ENCODE measurements at places on chromosomes 5 and 9.

GRCh38 chr5:39256477-39257235, 37.3 kb upstream of the FYB1 start:
- no peak for DNase-seq

DNA sequence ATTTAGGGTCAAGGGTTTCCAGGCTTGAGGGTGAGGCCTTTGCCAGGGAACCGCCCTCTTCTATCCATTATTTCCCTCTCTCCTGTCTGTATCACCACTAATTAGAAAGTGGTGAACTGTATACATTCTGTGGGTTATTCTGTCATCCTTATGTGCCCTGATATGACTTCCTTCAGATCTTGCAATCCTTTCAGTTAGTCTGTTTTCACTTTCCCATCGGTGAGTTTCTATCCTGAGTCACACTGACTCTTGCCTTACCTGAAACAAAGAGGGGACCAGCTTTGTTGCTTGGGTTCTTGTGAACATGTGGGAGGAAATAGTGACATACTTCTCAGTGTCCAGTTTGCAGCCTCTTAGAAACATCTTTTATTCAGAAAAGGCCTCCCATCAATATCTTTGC, 205.4 kb upstream of the GHR start:
- DNase-seq, result no peak

GRCh38 chr9:13022756-13023155, 247.9 kb downstream of the LURAP1L start:
- no peak for DNase-seq

DNA sequence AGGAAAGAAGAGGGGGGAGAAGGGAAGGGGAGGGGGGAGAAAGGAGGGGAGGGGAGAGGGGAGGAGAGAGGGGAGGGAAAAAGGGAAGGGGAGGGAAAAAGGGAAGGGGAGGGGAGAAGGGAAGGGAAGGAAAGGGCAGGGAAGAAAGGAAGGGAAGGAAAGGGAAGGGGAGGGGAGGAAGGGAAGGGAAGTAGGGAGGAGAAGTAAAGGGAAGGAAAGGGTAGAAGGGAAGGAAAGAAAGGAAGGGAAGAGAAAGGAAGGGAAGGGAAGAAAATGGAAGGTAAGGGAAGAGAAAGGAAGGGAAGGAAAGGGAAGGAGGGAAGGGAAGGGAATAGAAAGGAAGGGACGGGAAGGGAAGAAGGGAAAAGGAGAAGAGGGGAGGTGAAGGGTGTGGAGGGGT, 248.2 kb downstream of the EBF1 start:
- DNase-seq, result no peak

DNA sequence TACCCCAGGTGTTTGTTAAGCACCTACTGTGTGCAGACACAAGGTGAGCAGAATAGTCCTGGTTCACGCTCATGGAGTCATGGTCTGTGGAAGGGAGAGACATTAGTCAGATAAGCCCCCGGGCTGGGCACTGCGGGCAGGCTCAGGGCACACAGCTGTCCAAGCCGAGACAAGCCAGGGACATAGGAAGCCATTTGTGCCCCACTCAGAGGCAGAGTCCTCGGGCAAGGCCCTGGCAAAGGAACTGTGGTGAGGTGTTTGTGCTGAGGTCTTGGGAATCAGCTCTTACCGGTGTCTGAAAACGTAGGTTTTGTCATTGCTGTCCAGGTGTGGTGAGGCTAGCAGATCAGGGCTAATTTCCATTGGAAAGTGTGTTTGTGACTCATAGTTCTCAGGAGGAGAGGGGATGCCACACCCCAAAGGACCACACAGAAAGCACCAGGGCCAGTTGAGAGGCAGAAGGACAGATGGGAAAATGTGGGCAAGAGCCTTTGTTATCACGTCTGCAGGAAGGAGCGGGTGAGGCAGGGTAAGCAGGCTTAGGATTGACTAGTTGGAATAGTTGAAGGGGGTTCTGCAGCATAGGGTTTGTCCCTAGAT, 46.1 kb upstream of the NEURL1B start:
- DNase-seq, result no peak

- DNase-seq, result no peak
Observed at GRCh38 chr9:110142253-110142652, 65.7 kb downstream of the C9orf152 start.

GRCh38 chr5:127922603-127923002, 161.0 kb upstream of the SLC12A2 start:
- no peak for DNase-seq

GRCh38 chr5:136501133-136501532, 135.8 kb upstream of the TRPC7 start:
- no peak for DNase-seq

GRCh38 chr9:135079018-135079417, 8.4 kb upstream of the OLFM1 start:
- DNase-seq, result no peak

GRCh38 chr5:165003283-165003682, 1497.9 kb downstream of the MAT2B start:
- DNase-seq, result no peak

DNA sequence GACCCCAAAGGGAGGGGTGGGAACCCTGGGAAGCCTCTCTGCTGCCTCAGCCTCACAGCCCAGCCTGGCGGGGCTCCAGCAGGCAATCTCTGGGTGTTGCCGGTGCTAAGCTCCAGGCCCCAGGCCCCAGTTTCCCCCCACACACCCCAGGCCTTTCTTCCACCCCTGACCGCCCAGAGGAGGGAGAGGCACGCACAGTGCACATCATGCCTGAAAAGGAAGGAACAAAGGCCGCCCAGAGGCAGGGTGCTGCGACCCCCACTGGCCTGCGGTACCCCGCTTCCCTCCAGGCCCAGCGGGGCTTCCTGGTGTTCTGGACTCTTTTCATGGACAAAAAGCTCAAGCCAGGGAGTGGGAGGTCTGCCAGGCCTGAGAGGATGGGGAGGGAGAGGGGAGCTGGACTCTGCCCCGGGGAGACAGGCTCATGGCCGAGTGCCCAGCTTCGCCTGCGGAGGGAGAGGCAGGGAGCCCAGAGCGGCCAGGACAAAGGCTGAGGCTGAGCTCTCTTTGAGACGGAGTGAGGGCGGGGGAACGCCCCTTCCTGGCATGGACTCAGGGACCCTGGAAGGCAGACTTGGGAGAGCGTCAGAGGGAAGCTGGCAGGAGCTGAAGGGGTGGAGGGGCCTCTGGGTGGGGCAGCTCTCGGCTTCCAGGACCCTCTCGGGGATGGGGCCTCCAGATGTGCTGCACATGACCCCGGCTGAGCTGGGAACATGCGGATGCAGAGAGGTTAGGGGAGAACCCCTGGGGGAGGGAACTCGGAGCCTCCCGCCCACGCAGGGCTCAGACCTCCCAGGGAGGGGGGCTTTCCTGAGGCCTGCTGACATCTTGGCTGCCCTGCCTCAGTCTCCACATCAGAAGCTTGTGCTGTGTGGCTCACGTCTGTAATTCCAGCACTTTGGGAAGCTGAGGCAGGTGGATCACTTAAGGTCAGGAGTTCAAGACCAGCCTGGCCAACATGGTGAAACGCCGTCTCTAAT, 1.8 kb upstream of the ENTPD2 start:
- no peak for DNase-seq

DNA sequence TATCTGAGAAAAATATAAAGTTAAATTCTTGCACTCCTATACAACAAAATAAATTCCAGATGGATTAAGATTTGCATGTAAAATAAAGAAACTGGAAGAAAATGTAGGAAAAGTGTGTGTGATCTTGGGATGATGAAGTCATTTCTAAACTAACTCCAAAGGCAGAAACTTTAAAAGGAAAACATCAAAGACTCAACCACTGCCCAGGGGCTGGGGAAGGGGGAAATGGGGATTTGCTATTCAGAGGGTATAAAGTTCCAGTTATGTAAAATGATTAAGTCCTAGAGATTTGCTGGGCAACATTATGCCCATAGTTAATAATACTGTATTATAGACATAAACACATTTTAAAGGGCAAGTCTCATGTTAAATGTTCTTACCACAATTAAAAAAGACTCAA, 254.5 kb downstream of the DEPDC1B start:
- no peak for DNase-seq

- no peak for DNase-seq
Observed at GRCh38 chr5:37926732-37927131, 86.9 kb upstream of the GDNF start.

- DNase-seq, result no peak
Observed at GRCh38 chr5:53063791-53064190, 45.8 kb downstream of the MOCS2 start.

- no peak for DNase-seq
Observed at GRCh38 chr9:73231203-73231602, 79.5 kb downstream of the ANXA1 start.

DNA sequence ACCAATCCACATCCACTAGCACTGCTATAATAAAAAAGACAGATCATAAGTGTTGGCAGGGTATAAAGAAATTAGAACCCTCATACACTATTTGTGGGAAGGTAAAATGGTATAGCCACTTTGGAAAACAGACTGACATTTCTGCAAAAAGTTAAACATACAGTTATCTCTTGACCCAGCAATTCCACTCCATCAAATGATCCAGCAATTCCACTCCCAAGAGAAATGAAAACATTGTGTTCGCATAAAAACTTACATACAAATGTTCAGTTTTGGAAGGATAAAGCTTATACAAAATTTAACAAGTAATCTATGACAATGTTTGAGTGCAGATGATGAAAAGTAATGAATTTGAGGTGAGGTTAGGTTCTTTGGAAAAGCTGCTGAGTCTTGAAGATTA, 2.1 kb downstream of the KIF27 start:
- DNase-seq, result no peak

GRCh38 chr9:7910426-7911020, 110.9 kb upstream of the DMAC1 start:
- no peak for DNase-seq

- no peak for DNase-seq
Observed at GRCh38 chr9:91411096-91411771, 12.4 kb downstream of the NFIL3 start.

- no peak for DNase-seq
Observed at GRCh38 chr5:140630292-140631035, 2.5 kb downstream of the CD14 start.

DNA sequence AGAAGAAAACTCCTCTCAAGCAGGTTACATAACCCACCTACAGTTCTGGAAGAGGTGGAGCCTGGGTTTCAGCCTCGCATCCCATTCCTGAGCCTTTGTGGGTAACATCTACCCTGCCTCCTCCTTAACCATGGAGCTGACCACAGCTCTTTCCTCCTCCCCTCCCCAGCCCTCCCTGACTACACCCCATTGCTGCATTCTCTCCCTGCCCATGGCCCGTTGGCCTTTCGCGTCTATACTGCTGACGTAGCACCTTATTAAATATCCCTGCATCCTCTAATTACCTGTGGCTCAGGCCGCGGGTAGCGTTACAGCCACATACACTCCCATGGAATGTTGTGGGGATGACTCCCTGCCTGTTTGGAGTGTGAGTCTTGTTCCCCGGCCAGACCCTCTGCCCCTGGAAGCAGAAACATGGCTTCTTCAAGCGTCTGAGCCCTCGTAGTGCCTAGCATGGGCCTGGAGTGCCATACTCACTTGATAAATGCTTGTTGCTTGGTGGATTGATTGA, 72.8 kb downstream of the WWC1 start:
- no peak for DNase-seq

DNA sequence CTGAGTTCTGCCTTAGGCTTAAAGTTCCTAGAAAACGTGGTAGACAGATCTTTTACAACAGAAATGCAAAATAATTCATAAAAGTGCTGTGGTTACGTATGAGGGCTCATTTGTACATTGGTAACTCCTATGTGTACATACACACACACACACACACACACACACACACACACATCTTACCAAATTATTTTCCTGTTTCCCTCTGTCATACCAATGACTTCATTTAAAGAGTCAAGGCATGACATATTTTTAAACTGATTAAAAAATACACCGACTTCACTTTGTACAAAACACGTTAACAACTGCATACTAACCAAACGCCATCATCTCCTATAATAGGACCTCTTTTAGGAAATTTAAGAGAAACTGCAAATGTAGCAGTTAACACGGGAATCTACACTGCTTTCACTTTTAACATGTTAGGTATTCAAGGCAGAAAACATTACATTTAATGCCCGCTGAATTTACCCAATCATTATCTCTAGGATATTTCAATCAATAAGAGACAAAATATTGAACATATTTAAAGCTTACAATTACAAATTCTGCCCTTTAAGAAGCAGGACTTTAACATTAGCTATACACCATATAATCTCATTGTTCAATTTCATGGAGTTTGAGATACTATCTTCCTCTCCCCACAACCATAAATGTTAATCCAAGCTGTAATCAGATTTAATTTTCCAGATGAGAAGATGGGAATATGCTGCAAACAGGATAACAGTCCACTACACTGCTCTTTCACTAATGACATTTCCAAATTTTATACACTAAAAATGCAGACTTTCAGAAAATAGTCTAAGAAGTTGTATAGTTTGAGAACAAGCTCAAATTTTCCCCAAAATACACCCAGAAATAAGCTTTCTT, 133.1 kb downstream of the DENND1A start:
- no peak for DNase-seq

GRCh38 chr5:76960004-76960625, 7.3 kb downstream of the CRHBP start:
- no peak for DNase-seq

GRCh38 chr5:153658606-153659005, 168.1 kb downstream of the GRIA1 start:
- DNase-seq, result no peak

DNA sequence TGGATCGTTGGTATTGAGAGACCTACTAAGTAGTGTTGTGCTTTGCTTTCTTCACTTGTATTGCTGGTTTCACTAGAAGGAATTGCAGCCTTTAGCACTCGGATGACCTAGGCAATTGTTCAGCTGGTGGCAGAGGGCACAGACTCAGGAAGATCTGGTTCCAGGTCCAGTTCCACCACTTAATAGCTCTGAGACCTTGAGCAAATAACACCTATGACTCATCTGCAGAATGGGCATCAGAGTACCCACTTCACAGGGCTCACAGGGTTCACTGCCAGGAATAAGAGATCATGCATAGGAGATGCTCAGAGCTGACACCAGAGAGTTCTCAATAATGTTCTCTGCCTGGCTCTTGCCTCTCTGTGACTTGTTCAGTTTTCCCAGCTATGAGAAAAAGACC, 133.6 kb downstream of the SIL1 start:
- no peak for DNase-seq

DNA sequence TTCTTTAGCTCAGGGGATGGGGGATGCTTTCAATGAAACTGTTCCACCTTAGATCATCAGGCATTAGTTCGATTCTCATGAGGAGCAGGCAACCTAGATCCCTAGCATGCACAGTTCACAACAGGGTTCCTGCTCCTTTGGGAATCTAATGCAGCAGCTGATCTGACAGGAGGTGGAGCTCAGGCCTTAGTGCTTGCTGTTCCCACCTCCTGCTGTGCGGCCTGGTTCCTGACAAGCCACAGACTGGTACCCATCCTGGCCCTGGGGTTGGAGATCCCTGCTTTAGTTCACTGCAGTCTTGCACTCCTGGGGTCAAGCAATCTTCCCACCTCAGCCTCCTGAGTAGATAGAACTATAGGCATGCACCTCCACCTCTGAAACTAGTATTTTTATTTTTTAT, 1369.8 kb upstream of the NUDT12 start:
- no peak for DNase-seq

Data from nephron progenitor cell (in vitro differentiated cells).